NCI-H460 (cell line): ENCODE measurements at places on chromosomes 5 and 9. TPM values are rescaled to one million over a fixed set of nuclear protein-coding genes. Genes with fewer than 3 reads are reported as not detected.

The PCDHA12 gene
- 4.4 and 5.6 TPM in 2 replicates for total RNA-seq

The PCDHGB3 gene
- 0.52 and 1.1 TPM in 2 replicates for total RNA-seq

The TRIM7 gene
- total RNA-seq: 46.8 and 54.3 TPM in 2 replicates

The SPATA31C1 gene
- not detected in 2 replicates for total RNA-seq

The APBA1 gene
- total RNA-seq: 0.03 and 0.05 TPM in 2 replicates

The JAKMIP2 gene
- 0.69 and 0.79 TPM in 2 replicates for total RNA-seq

The CNTLN gene
- 5.8 and 6.4 TPM in 2 replicates for total RNA-seq

The GPSM1 gene
- total RNA-seq: 17.3 and 19.8 TPM in 2 replicates

The MAMDC2 gene
- total RNA-seq: not detected in 2 replicates

The SLC27A6 gene
- total RNA-seq: not detected in 2 replicates

The CCDC192 gene
- not detected in 2 replicates for total RNA-seq

The GABRA1 gene
- total RNA-seq: not detected in 2 replicates

The SLC6A18 gene
- not detected in 2 replicates for total RNA-seq

The PCDHB5 gene
- 0.07 TPM in 1 of 2 replicates, not detected in the other for total RNA-seq

The ENTPD2 gene
- total RNA-seq: not detected in 2 replicates

The GNPDA1 gene
- 62.0 and 62.1 TPM in 2 replicates for total RNA-seq

The BTNL3 gene
- total RNA-seq: not detected in 2 replicates

The ASPN gene
- not detected in 2 replicates for total RNA-seq

The BSPRY gene
- total RNA-seq: 0.12 TPM in 1 of 2 replicates, not detected in the other

The HARS2 gene
- 34.8 and 39.1 TPM in 2 replicates for total RNA-seq

The MEIKIN gene
- not detected in 2 replicates for total RNA-seq

The CDX1 gene
- not detected in 2 replicates for total RNA-seq

The ZNF462 gene
- total RNA-seq: 9.2 and 10.7 TPM in 2 replicates

The LAMC3 gene
- total RNA-seq: 8.9 and 9.2 TPM in 2 replicates
